ENCODE measurements at places on chromosomes 2 and 18. TPM values are rescaled to one million over a fixed set of nuclear protein-coding genes. Genes with fewer than 3 reads are reported as not detected.

- H3K36me3 ChIP-seq = no peaks in the 10 kb centered on the region
- no peaks in the 10 kb centered on the region for H3K4me1 ChIP-seq
- H3K27me3 ChIP-seq = peaks cover 9% of the 10 kb centered on the region
- H3K27ac ChIP-seq = no peak overlapping the region
Observed at GRCh38 chr2:153512331-153512730, 33.8 kb upstream of the RPRM start.

- peak; percentile 58 for DNase-seq
- peak overlapping the region; percentile 64 for H3K4me3 ChIP-seq
- H3K27me3 ChIP-seq = no peaks in the 10 kb centered on the region
- H3K27ac ChIP-seq = peak overlapping the region; percentile 82
- peaks cover 70% of the 10 kb centered on the region for H3K4me1 ChIP-seq
- no peaks in the 10 kb centered on the region for H3K36me3 ChIP-seq
Observed at GRCh38 chr2:224937887-224938286, 104.4 kb downstream of the DOCK10 start.

DNA sequence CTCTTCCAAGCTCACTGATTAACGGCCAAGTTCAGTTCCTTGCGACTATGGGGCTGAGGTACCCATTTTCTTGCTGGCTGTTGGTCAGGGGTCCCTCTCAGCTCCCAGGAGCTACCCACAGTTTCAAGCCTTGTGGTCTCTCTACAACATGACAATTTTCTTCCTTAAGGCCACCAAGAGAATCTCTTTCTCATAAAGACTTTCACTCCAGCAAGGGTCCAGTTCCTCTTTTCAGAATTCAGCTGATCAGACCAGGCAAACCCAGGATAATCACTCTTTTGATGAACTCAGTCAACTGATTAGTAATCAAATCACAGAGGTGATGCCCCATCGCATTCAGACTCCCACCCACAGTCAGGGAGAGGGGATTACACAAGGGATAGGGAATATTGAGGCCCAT, 129.7 kb downstream of the IRS1 start:
- H3K4me1 ChIP-seq = no peaks in the 10 kb centered on the region
- no peak overlapping the region for H3K4me3 ChIP-seq
- H3K27me3 ChIP-seq = peaks cover 47% of the 10 kb centered on the region
- H3K27ac ChIP-seq = no peak overlapping the region
- no peaks in the 10 kb centered on the region for H3K36me3 ChIP-seq
- no peak for DNase-seq

GRCh38 chr18:80107426-80107825, 1.6 kb upstream of the ADNP2 start:
- H3K4me3 ChIP-seq = peak overlapping the region; percentile 74
- peak overlapping the region; percentile 73 for H3K27ac ChIP-seq

- no peaks in the 10 kb centered on the region for H3K36me3 ChIP-seq
- no peaks in the 10 kb centered on the region for H3K27me3 ChIP-seq
- peaks cover 4% of the 10 kb centered on the region for H3K4me1 ChIP-seq
- H3K4me3 ChIP-seq = no peak overlapping the region
- no peak overlapping the region for H3K27ac ChIP-seq
Observed at GRCh38 chr2:144935191-144935590, 415.3 kb upstream of the ZEB2 start.

DNA sequence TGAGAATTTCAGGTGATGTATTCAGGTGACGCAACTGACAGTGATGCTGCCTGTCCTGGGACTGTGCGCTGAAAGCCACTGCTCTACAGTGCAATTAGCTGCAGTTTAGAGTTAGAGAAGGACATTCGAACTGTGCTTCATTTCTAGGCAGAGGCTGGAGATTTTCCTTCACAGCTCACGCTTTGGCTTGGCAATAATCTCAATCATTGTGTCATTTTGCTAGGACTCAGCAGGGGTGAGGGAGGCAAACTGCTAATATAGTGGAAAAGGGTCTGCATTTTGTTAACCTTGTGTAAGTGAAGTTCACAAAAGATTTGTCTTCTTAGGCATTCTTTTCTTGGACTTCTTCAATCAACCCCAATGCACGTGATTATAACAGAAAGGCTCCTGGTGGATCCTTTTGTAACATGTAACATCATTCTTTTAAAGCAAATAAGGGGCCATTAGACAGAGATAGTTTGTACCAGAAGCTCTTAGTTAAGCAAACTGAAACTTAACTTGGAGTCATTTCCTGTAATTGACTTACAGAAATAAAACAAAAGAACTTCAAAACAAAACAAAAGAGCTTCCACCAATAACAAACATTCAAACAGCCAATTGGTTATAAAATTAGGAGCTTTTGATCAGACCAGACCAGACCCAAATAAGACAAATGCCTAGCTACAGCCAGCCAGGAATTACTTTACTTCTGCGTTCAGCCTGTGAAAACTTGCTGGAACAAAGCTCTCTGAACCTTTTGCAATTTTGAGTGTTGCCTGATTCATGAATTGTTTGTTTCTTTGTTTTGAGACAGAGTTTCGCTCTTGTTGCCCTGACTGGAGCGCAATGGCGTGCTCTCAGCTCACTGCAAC, 1376.3 kb upstream of the CELF4 start:
- peak overlapping the region; percentile 20 for H3K4me3 ChIP-seq
- H3K4me1 ChIP-seq = no peaks in the 10 kb centered on the region
- H3K27me3 ChIP-seq = no peaks in the 10 kb centered on the region
- no peak for DNase-seq
- no peaks in the 10 kb centered on the region for H3K36me3 ChIP-seq

DNA sequence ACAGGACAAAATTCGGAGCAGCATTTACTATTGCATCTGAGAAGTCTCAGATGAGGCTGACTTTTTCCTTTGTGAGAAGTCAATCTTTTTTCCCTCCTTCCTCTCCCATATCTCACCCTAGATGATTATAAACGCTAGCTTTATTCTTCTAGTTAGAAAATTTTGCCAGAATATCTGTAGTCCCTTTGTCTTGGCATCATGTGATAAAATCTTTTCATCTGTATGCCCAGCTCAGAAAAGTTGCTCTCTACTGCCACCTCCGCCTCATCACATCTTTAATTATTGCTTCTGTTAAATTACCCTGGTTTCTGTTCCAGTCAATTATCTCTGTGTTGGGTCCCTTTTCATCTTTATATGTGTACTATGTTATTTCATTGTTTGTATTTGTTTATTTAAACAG, 210.8 kb upstream of the SLC35G4 start:
- H3K27ac ChIP-seq = no peak overlapping the region
- H3K4me1 ChIP-seq = no peaks in the 10 kb centered on the region
- H3K4me3 ChIP-seq = no peak overlapping the region
- no peak for DNase-seq

DNA sequence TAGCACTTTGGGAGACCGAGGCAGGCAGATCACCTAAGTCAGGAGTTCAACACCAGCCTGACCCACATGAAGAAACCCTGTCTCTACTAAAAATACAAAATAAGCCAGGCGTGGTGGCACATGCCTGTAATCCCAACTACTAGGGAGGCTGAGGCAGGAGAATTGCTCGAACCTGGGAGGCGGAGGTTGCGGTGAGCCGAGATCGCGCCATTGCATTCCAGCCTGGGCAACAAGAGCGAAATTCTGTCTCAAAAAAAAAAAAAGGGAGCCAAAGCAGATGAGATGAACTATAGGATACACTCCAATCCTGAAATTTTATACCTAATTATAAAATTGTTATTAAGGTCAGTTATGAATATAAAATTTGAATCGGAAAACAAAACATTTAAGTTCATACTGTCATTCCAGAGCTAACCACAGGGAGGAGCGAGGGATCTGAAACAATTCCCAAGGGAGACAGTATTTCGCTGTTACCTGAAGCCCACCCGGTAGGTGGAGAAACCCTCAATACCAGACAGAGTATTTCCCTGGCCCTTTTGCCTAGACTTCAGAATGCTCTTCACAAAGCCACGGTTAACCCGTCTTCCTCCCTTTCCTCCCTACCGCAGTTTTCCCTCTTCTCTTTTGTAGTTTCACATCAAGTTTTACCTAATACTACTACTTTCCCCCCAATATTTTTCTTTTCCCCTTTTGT, 1.4 kb downstream of the PPM1G start:
- peaks cover 21% of the 10 kb centered on the region for H3K4me1 ChIP-seq
- DNase-seq = no peak
- peaks cover 6% of the 10 kb centered on the region for H3K27me3 ChIP-seq

DNA sequence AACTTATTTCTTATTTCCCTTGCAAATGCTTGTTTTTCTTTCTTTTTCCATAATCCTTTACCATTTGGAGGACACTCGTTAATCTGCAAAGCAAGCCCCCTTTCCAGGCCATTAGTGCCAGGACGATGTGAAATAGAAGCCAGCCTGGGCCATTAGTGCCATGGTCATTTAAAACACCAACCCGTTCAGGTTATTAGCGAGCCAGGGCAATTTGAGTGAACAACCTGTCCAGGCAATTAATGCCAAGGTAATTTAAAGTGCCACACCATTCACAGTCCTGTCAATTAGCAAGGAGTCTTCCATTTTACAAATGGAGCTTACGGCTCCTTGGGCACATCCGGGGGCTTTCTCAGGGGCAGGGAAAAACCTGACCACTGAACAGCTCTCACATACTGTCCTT, 370.6 kb downstream of the HRH4 start:
- H3K27me3 ChIP-seq = peaks cover 39% of the 10 kb centered on the region
- H3K4me1 ChIP-seq = no peaks in the 10 kb centered on the region
- no peak overlapping the region for H3K4me3 ChIP-seq
- no peak for DNase-seq
- no peaks in the 10 kb centered on the region for H3K36me3 ChIP-seq

DNA sequence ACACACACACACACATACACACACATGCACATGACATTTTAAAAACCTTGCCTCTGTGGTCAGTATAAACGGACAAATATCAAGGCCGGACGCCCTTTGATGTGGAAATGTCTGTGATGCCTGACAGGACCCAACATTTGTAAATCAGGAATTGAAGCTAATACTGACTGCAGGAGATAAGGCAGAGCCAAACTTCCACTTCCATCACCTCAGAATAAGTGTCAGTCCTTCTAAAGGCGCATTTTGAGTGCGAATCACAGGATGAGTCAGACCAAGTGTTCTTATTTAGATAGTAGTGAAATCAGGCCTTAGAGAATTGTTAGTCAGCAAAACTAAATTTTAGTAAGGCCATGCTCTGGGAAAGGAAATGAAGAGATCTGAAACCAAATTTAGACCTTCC, 211.7 kb upstream of the LRATD1 start:
- no peaks in the 10 kb centered on the region for H3K36me3 ChIP-seq
- no peaks in the 10 kb centered on the region for H3K27me3 ChIP-seq
- no peak for DNase-seq
- no peak overlapping the region for H3K4me3 ChIP-seq

- H3K4me3 ChIP-seq = no peak overlapping the region
- no peaks in the 10 kb centered on the region for H3K36me3 ChIP-seq
- no peaks in the 10 kb centered on the region for H3K4me1 ChIP-seq
- DNase-seq = no peak
- no peaks in the 10 kb centered on the region for H3K27me3 ChIP-seq
Observed at GRCh38 chr2:83823229-83823628, 635.9 kb downstream of the SUCLG1 start.

- peak; percentile 51 for DNase-seq
- H3K36me3 ChIP-seq = no peaks in the 10 kb centered on the region
- no peak overlapping the region for H3K27ac ChIP-seq
Observed at GRCh38 chr2:170873035-170873692, 55.9 kb upstream of the GORASP2 start.

GRCh38 chr18:42534313-42534712, 579.3 kb downstream of the PIK3C3 start:
- no peaks in the 10 kb centered on the region for H3K36me3 ChIP-seq
- H3K4me3 ChIP-seq = no peak overlapping the region
- DNase-seq = no peak
- no peaks in the 10 kb centered on the region for H3K27me3 ChIP-seq
- H3K27ac ChIP-seq = no peak overlapping the region

The CCDC102B gene
- 1.4 TPM for polyA plus RNA-seq

The OTOS gene
- not detected for polyA plus RNA-seq

The IL36RN gene
- polyA plus RNA-seq = not detected

The MREG gene
- not detected for polyA plus RNA-seq

The CPS1 gene
- not detected for polyA plus RNA-seq

The SCN3A gene
- polyA plus RNA-seq = 4.2 TPM

The DIPK1C gene
- polyA plus RNA-seq = not detected

The ARHGAP15 gene
- 183 TPM for polyA plus RNA-seq

The C2orf80 gene
- not detected for polyA plus RNA-seq

The MZT2B gene
- 118 TPM for polyA plus RNA-seq

Data from naive B cell (primary cell).